ENCODE measurements at places on chromosomes 13 and 19.

DNA sequence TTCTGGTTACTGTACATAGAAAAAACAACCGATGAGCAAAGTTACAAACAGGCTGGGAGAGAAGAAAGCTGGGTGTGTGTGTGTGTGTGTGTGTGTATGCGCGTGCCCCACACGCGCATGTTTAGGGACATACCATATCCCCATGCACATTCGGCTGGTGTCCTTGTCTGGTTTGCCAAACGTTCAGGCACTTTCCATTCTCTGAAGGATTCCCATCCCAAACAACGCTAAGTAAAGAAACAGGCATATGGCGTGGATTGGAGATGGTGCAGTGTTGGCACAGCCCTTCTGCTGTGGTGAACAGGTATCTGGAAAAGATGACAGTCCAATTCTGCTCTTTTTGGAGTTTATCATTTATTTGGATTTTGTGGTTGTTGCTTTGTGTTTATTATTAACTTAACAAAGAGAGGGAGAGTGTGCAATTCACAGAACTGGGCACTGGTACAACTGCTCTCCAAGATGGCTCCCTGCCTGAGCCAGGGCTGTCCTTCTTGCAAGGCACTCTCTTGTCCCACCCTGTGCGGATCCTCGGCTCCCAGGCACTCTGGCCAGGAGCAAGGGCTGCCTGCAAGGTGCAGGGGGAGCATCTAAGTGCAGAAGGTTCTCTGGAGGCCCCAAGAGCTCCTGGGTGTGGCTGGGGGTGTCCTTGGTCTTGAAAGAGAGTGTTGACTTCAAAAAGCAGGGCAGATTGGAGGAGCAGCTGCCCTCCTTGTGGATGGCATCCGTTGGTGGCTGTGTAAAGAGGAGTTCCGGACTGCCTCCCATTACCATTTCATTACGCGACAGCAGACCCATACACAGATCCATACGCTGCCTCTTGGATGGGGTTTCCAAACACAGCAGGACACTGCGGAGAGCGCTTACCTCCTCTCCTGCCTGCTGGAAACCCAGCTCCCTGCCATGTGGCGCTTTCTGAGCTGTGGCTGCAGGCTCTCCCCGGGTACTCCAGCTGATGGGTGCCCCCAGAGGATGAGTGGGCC, 263.1 kb downstream of the ZNF536 start:
- no peak for DNase-seq

GRCh38 chr13:112916296-112916695, 52.7 kb upstream of the MCF2L start:
- DNase-seq, result no peak

DNA sequence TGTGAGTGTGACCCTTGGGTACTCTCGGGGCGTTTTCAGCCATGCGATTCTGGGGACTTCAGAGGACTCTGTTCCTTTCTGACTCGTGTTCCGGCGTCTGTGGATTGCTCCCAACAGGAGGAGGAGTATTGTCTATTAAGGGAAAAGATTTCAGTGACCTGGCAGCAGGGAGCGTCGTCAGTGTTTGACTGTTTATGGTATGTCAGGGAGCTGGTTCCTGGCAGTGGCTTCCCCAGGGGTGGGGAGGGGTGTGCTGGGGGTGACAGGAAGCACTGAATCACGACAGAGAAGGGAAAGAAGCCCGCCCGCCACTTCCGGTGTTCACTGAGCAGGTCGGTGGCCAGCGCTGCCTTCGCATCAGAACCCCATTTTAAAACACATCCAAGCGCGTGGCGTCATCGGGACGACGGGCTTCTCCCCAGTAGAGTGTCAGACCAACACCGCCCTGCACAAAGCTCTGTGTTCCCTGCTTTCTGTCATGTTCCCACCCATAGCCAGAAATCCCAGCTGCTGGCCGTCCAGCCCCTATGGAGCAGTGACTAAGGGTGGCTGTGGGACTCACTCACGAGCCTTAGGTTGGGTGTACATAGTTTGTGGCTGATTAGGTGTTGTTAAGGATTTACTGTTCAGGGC, 33.8 kb downstream of the COL4A2 start:
- DNase-seq, result no peak

- DNase-seq, result no peak
These were observed 1174.9 kb downstream of the PCDH17 start for GRCh38 chr13:58806401-58806800.

- no peak for DNase-seq
These were observed 32.0 kb downstream of the USP12 start for GRCh38 chr13:27139565-27139964.

GRCh38 chr13:78620936-78621470, 17.7 kb upstream of the POU4F1 start:
- DNase-seq, result peak; percentile 64

DNA sequence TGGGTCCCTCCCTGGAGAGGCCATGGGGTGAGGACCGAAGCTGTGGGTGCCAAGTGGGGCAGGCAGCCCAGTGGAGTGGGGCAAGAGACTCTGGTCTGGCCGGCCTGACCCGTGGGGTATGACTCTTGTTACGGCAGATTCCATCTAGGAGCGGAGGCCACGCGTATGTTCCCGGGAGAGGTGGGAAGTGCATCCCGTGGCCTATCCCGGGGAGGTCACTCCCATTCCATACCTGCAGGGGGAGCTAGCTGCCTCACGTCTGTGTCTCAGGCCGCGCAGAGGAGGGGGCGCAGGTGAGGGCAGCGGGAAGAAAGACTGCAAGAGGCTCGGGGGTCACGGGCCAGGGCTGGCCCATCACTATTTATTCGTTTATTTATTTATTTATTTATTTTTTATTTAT, 4.9 kb downstream of the CSNK1G2 start:
- DNase-seq, result peak; percentile 36

GRCh38 chr13:75038393-75039113, 443.4 kb downstream of the TBC1D4 start:
- DNase-seq, result no peak

- DNase-seq, result peak; percentile 25
These were observed 32.2 kb downstream of the ZNF136 start for GRCh38 chr19:12194827-12195731.

GRCh38 chr19:28400953-28401671, 811.8 kb downstream of the UQCRFS1 start:
- no peak for DNase-seq

- DNase-seq, result peak; percentile 41
These were observed 79.8 kb upstream of the FLT1 start for GRCh38 chr13:28574617-28575142.

- peak; percentile 36 for DNase-seq
These were observed 11.3 kb downstream of the PRKCSH start for GRCh38 chr19:11446652-11447301.

GRCh38 chr13:99191900-99192399, 8.7 kb upstream of the UBAC2 start:
- DNase-seq, result peak; percentile 23

DNA sequence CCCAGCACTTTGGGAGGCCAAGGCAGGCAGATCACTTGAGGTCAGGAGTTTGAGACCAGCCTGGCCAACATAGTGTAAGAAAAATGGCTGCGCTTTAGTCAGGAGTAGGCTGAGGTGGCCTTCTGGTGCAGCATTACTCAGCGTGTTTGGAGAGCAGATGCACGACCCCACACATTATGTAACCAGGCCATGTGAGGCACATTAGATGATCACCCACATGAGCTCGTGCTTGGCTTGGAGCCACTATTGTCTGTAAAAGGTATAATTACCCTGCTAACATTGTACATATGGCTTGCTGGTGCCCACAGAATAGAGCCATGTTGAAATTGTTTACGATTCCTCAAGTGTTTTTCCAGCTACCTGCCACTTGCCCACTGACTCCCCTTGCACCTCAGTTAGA, 24.0 kb upstream of the SCEL start:
- no peak for DNase-seq

DNA sequence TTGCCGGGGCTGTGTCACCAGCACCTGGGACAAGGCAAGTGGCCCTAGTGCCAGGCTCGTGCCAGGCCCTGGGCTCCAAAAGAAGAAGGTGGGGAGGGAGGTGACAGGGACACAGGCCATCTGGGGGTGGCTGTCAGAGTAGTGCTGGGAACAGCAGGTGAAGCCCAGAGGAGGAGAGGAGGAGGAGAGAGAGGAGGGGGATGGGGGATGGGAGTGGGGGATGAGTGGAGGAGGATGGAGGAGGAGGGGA, 18.7 kb downstream of the LSM4 start:
- DNase-seq, result no peak

DNA sequence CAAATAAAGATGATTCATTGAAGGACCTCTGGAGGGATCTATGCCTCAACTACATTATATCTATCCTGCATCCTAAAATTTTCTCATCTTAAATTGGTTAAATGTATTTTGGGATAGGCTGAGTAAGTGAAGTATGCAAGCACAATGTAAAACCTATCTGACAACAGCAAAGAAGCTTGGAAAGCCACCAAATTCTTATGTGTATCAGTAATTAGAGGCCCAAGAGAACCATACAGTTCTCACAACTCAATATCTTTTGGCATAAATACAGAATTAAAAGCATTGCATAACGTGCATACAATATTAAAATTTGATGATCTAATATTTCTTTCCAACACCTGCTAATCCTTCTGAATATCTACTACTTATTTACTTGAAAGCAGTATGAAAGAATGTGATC, 13.0 kb downstream of the POSTN start:
- no peak for DNase-seq

GRCh38 chr19:16737911-16738310, 18.3 kb downstream of the NWD1 start:
- no peak for DNase-seq

GRCh38 chr19:2039089-2039958, 11.7 kb downstream of the MKNK2 start:
- DNase-seq, result no peak

GRCh38 chr13:79803989-79804388, 323.0 kb downstream of the NDFIP2 start:
- DNase-seq, result no peak

DNA sequence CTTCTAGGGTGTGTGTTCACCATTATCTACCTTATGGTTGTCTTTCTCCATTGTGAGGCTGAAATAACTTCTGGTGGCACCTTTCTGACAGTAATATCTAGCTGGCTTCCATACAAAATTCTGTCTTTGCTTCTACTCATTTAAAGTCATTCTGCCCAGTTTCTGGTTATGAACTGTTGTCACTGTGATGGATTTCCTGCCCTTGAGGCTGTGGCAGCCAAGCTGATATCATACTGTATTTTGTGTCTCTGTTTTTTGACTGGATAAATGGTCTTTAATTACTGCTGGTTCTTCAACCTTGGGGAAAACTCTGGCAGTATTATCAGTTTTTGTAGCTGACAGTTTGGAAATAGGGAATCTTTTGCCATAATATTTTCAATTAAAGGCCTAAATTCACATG, 233.4 kb downstream of the GPC6 start:
- DNase-seq, result no peak

DNA sequence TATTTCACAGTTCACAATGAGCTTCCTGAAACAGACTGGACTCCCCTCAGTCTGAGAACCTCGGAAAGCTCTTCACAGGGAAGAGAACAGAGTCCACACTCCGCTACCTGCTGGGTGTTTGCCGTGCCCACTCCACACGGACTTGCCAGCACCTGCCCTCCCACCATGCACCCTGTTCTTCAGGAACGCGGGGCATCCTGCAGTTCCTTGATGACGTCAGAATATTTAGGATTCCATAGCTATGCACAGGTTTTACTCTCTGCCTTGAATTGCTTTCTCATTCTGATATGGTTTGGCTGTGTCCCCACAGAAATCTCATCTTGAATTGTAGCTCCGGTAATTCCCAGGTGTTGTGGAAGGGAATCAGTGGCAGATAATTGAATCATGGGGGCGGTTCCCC, 74.4 kb upstream of the FARP1 start:
- no peak for DNase-seq

- no peak for DNase-seq
These were observed 84.0 kb downstream of the RGCC start for GRCh38 chr13:41541142-41541938.

GRCh38 chr19:36574741-36575140, 1.6 kb upstream of the ZNF529 start:
- DNase-seq, result peak; percentile 7

GRCh38 chr19:2077398-2077797, 18.7 kb downstream of the MOB3A start:
- DNase-seq, result no peak

DNA sequence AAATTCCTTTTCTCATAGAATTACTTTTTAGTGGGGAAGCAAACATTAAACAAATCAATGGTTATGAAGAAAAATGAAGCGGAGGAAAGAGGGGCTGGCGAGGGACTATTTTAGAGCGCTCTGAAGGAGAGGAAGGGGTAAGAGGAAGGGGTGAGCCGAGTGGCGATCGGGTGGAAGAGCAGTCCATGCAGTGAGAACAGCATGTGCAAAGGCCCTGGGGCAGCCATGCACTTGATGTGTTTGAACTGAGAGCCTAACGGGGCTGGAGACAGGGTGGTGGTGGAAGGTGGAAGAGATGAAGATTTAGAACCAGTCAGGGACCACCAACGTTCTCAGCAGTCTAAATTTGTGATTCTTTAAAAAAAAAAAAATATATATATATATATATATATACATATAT, 14.4 kb upstream of the NOP53 start:
- DNase-seq, result no peak

DNA sequence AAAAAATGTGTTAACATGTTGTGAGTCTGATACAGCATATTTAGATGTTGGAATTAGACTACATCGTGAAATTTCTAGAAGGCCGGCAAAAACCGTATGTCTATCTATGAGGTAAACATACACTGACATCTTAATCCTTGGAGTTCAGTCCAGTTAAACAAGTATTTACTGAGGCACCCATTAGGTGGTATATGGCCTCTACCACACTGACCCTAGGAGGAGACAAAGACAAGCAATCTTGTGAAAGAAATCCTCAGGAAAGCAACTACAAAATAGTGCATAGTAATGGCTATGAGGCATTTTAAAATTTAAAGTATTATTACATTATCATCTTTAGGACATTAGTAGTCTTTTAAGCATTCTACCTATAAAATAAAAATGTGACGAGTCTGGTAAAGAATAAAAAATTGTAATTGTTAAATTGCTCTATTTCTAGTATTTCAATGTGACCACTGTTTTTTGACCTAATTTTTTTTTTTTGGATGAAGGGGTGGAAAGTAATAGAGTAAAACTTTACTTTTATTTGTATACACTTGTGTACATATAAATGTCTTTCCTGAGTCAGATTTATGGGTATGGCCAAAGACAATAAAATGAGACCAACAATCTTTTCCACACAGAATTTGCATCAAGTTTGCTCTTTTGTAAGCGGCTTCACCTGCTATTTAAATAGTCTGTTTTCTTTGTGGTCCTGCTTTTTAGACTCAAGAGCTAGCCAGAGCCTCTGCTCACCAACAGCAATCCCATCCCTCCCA, 50.5 kb downstream of the KATNAL1 start:
- no peak for DNase-seq

- DNase-seq, result no peak
These were observed 634.5 kb downstream of the LIG4 start for GRCh38 chr13:107580741-107581412.

DNA sequence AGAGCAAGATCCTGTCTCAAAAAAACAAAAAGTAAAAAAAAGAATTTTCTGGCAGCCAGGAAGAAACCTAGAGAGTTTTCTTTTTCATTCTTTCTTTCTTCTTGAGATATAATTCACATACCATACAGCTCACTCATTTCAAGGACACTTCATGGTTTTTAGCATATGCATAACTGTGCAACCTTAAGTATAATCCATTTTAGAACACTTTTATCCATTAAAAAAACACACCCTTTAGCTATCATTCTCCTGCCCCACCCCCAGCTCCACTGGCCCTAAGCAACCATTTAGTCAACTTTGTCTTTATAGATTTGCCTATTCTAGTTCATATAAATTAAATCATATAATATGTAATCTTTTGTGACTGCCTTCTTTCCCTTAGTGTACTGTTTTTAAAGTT, 8.1 kb upstream of the IPO5 start:
- no peak for DNase-seq

GRCh38 chr13:61466280-61466679, 50.6 kb upstream of the PCDH20 start:
- DNase-seq, result no peak
